ENCODE measurements at places on chromosomes 3 and 15.

GRCh38 chr3:113185194-113185835 is 26.0 kb upstream of the BOC start:
- DNase-seq: no peak

- DNase-seq: no peak
Observed at GRCh38 chr3:8988791-8989558, 25.7 kb upstream of the RAD18 start.

DNA sequence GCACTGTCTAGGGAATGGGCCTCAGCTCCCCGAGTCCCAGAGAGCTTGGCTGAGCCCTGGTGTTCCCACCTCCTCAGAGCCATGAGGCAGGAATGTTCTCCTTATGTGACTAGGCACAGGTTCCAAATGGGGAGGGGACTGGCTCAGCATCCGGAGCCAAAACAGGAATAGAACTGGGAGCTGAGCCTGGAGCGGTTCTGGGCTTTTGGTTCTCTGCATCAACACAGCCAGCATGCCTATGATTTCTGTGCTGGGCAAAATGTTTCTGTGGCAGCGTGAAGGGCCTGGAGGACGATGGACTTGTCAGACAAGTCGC is at the start of gene FAM131A:
FAM131A (plus strand) TSS at position 202 of the 316 bp plus-strand sequence; CDS start at position 233, 31 bp downstream.
- no peak for DNase-seq

DNA sequence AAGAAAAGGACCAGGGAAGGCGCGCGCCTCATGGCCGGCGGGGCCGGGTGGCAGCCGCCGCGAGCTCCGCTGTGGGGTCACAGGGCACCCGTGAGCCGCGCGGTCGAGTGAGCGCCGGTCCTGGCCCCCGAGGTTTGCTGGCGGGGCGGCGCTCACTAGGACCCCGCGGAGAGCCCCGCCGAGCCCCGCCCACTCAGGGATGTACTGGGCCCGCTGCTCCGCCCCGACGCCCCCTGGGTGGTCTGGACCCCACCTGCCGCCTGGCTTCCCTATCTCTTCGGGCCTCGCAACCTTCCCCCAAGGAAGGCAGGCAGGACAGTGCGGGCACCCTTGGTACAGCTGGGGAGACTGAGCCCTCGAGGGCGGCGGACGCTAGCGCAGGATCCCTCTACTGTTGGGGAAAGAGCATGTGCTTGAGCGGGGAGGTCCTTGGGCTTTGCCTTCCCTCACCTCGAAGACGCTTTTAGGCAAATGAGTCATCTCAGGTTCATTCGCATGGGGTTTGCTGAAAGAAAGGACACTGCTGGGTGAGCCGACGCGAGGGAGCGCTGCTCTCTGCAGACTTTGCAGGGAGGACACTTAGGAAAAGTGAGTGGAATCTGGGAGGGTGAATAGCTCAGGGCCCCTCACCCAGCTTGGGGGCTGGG is at the start of gene CHRNB4:
CHRNB4 (minus strand) TSS at position 109 of the 647 bp plus-strand sequence; CDS start at position 32, 77 bp downstream.
- DNase-seq: peak; percentile 92

DNA sequence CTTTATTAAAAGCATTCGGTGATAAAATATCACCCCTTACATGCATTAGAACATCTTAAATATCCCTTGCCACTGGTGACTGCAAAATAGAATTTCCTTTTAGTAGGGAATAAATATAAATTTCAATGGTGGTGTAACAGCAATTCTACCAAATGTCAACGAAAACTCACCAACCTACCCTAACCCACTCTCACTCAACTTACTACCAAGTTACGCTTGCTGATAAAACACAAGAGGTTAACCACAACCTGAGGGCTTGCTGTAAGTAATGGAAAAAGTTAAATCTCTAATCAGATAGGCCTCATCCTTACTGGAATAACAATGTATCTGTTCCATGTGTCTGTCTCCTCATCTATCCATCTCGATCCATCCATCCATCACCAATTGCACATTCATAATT is 274.7 kb downstream of the FOXP1 start:
- DNase-seq: no peak

- no peak for DNase-seq
Observed at GRCh38 chr3:134237454-134238145, 13.1 kb downstream of the RYK start.

- no peak for DNase-seq
Observed at GRCh38 chr3:15782429-15782828, 15.3 kb downstream of the ANKRD28 start.
